ENCODE measurements at places on chromosomes 3 and 15.

GRCh38 chr3:187264021-187264420 is 27.5 kb downstream of the MASP1 start:
- no peak for DNase-seq

DNA sequence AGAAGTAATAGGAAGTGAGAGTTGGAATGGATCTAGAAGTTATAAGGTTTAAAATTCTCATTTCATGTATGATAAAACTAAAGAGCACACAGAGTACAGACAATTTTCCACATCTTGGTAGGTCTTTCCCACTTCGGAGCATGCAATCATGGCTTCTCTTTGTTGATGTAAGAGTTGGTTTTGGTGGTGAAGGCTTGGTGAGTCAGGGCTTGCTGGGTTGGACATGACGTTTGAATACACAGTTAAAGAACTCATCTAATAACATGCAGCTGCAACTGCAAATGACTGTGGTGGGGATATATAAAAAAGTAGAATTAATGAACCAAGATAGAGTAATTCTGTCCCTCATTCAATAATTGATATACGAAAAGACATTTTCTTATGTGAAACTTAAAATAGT is 39.5 kb upstream of the GRM7 start:
- DNase-seq = no peak

DNA sequence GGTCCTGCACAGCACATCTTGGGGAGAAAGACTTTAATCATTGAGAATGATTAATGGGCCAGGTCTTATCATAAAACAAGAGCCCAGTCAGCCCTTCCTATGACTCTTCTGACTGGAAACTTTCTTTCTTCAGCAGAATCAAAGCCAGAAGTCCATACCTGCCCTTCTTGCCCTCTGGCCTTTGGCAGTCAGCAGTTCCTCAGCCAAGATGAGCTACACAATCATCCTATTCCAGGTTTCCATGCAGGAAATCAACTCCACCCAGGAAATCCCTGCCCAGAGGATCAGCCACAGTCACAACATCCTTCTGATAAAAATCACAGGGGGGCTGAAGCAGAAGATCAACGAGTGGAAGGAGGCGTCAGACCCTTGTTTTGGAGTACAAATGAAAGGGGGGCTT is 26.9 kb downstream of the ZNF589 start:
- no peak for DNase-seq

DNA sequence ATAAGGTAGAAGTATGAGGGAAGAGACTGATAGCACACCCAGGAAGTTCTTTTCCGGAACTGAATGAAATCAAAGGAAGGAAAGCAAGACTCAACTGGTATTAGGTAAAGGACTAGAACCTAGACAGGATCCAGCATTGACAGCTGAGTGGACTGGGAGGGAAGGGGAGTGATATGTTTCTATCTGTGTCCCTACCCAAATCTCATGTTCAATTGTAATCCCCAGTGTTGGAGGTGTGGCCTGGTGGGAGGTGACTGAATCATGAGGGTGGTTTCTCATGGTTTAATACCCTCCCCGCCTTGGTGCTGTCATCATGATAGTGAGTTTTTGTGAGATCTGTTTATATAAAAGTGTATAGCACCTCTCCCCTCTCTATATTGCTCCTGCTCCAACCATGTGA is 415.9 kb upstream of the KCNMB2 start:
- no peak for DNase-seq

- no peak for DNase-seq
Observed at GRCh38 chr3:50524746-50525145, 21.3 kb upstream of the CACNA2D2 start.

- no peak for DNase-seq
Observed at GRCh38 chr3:149949181-149949580, 21.5 kb downstream of the PFN2 start.

DNA sequence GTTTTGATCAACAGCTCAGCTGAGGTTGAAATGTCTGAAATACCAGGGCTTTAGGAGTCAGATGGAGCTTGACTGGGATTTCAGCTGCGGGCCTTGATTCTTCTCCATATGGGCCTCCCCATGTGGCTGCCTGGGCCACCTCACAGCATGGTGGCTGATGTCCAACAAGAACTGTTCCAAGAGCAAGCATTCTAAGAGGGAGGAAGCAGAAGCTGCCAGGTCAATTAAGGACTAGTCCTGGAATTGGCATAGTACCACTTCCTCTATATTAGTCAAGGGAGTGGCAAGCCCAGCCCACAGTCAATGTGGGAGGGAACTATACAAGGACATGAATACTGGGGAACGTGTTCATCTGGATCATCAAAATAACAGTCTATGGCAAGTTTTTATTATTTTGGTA is 181.7 kb upstream of the ANKRD28 start:
- DNase-seq = no peak

DNA sequence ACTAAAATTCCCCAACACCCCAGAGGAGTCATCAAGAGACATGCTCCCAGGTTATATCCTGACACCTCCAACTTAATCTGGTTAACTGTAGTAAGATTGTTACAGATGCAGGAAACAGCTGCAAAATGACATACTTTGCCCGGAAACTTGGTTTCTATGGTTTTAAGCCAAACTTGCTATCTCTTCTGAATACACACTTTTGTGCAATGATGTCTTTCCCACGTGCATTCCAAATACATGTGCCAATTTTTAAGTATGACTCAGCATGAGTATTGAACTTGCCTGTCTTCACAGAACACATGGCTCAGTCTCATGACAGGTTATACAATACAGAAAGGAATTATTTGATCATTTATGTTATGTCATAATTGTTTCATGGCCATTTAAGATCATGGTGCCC is 207.0 kb upstream of the DCBLD2 start:
- DNase-seq = no peak

DNA sequence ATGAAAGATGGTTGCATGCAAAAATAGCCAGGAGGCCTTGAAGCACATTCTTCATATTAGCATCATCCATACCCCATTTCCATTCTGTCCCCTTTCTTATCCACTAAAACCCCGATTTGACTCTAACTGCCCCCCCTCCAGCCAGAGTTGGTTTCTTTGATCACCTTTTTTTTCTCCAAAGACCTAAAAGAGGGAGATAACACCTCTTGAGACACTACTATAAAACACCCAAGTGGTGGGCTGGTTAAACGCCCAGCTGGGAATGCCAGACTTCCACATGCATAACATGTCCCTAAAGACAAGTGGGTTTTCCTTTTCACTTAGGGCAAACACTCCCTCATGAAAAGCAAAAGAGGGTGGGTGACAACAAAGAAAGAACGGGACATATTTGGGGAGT is 133.9 kb upstream of the WNT5A start:
- DNase-seq = no peak
